ENCODE measurements at places on chromosomes 6 and 20.

DNA sequence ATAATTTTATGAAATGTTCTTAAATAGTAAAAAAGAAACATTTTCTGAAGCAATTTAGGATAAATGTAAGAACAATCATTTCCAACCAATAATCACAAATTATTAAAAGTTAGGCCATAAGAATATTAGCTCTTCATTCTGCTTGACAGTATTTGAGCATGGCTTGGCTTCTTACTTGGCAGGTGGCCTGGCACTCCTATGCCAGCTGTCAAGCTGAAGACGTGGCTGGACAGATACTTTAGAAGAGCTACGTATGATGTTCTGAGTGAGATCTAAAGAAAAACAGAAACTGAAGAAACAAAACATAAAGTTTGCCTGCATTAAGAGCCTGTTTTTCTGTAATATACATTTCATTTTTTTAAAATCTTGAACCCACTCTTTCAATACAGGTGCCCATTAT is 438.9 kb downstream of the GRIK2 start:
- DNase-seq, result no peak

DNA sequence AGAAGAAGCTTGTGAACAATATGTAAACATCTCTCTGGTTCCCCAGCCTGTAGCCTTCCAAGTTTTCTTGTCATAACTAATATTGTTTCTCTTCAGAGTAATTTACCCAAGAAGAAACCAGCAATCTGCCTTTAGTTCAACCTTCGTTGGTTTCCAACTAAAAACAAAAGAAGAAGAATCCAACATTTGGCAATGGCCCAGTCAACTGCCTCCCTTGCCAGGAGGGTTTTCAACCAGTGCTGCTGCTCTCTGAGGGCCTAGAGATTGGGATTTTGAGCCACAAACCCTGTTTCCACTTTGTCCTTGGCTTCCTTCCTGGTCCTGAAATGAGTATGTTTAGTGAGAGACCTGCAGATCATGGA is 395.8 kb upstream of the CNR1 start:
- DNase-seq, result no peak

DNA sequence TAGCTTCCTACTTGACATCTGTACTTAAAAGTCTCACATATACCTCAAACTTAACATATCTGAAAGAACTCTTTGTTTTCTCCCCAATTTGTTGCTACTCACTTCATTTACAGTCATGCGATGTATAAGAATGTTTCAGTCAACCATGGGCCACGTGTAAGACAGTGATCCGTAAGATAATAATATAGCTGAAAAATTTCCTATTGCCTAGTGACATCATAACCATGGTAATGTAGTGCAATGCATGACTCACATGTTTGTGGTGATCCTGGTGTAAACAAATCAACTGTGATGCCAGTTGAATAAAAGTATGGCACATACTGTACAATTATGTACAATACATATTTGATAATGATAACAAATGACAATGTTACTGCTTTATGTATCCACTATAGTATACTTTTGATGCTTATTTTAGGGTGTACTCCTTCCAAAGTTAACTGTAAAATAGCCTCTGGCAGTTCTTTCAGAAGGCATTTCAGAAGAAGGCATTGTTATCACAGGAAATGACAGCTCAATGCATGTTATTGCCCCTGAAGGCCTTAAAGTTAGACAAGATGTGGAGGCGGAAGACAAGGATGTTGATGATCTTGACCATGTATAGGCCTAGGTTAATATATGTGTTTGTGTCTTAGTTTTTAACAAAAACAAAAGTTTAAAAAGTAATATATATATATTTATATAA is 579.0 kb downstream of the EPHA7 start:
- DNase-seq, result no peak

GRCh38 chr6:35500782-35501181 is 3.9 kb upstream of the TEAD3 start:
- no peak for DNase-seq

DNA sequence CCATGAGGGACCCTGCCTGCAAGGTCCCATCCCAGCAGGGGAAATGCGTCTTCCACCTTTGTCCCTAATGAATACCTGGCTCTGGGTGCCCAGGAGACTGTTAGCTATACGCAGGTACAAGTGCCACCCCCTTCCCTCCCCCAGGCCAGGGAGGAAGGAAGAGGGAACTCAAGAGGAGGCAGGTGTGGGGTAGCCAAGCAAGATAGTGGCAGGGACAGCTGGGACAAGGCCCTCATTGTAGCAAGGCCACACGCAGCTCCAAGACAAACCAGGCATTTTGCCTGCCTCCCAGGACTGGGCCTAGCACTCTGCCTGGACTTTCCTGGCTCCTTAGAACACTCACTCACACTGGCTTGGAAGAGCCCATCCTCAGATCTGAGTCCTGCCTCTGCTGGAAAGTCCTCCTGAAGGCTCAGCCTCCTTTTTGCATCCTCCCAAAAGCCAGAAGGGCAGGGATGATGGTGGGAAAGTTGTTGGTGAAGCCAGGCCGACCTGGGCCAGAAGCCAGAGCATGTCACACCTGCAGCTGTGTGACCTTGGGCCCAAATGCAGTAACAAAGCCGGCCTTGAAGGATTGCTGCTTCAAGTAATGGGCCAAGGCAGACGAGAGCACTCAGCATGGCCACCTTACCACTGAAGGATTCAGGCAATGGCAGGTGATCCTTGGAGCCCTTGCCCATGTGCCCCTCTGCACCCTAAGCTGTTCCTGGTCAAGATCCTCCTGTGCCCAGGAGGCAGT is 27.7 kb downstream of the SNPH start:
- DNase-seq, result no peak

DNA sequence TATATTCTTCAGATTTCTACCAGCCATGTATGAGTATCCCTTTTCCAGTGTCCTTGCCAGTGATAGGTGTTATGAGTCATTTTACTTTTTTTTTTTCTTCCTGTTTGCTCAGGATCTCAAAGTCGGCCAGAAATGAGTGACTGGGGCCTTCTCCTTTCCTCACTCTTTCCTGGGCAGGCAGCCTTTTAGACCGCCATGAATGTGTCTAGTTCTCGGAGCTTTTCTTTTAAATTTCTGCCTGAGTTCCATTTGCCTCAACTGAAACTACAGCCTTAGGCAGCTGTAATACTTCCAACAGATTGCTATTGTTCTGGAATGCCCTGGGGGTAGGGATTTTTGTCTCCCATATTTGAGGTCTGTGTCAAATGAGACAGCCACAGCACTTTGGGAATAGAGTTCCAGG is 83.7 kb downstream of the STXBP5 start:
- DNase-seq, result no peak

GRCh38 chr6:64146094-64146493 is 510.5 kb downstream of the PHF3 start:
- DNase-seq, result no peak

DNA sequence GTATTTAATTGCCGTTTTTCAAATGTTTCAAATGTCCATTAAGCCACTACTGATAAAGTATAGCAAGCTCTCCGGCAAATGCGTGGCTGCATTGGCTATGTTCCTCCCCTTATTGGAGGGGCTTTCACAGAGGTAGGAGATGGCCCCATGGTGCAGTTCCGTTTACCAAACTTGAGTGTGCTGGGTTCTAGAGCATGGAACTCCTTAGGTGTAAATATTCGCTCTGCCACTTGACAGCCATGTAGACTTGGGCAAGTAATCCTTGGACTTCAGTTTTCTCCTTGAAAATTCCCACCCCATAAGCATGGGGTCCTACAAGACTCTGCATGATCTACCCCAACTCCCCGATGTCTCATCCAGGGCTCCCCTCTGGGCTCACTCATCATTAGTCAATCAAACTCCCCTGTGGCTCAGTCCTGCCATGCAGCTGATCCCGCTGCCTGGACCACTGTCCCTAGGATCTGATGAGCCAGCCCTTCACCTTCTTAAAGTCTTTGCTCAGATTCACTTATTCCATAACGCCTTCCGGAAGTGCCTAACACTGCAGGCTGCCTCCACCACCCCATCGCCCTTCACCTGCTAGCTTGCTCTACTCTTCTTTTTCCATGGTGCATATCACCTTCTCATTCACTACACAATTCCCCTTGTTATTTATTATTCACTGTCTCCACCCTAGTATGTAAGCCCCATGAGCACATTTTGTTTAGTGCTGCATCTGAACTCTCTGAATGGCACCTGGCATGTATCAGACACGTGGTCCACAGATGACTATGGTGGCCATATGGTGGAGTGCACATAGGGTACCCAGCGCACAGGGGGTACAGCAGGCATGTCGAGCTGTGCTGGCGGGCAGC is 18.8 kb downstream of the PRR18 start:
- DNase-seq, result no peak

DNA sequence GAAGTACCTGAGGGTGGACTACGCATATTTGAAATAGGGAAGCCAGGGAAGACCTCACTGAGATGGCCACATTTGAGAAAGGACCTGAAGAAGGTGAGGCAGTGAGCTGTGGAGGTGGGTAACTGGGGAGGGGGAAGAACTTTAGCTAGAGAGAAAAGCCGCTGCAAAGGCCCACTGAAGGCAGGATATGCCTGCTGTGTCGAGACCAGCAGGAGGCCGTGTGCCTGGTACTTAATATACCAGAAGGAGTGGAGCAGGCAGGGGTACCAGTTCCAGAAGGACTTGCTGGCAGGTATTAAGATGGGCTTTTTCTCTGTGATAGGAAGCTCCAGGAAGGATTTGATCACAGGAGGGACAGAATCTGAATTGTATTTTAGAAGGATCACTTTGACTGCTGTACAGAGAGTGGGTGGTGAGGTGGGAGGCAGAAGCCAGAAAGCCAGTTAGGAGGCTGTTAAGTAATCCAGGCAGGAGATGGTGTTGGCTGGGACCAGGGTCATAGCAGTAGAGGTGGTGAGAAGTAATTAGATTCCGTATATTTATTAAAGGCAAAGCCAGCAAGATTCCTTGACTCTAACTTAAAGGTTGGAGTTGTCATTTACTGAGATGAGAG is 54.2 kb upstream of the FANCE start:
- no peak for DNase-seq

DNA sequence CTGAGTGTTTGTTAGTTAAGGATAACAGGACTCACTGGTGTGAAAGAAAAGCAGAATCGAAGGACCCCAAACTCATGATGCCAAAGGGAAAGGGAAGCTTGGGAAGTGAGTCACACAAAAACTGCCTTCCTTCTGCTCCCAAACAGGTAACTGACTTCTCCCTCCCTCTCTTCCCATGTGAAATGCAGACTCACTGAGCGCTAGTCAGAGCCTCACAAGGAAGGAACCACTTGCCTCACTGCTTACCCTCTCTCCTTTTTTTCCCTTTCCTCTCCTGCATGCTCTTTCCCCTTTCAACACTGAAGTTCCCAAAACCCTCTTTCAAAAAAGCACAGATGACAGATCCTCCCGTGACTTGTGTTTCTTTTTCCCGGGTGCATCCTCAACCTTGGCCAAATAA is 56.4 kb downstream of the LYRM4 start:
- DNase-seq, result no peak

DNA sequence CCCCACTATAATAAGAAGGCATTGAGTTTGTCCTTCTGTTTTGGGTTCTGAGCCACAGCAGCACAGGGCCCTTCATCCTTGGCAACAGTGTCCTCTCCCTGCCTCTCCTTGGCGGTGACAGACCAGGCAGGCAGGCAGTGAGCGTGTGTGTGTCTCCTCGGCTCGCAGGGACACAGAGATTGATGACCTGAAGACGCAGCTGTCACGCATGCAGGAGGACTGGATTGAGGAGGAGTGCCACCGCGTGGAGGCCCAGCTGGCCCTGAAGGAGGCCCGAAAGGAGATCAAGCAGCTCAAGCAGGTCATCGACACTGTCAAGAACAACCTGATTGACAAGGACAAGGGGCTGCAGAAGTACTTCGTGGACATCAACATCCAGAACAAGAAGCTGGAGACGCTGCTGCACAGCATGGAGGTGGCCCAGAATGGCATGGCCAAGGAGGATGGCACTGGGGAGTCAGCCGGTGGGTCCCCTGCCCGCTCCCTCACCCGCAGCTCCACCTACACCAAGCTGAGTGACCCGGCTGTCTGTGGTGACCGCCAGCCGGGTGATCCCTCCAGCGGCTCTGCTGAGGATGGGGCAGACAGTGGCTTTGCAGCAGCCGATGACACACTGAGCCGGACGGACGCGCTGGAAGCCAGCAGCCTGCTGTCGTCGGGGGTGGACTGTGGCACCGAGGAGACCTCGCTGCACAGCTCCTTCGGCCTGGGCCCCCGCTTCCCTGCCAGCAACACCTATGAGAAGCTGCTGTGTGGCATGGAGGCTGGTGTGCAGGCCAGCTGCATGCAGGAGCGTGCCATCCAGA is 24.0 kb downstream of the SDCBP2 start:
- DNase-seq, result no peak

DNA sequence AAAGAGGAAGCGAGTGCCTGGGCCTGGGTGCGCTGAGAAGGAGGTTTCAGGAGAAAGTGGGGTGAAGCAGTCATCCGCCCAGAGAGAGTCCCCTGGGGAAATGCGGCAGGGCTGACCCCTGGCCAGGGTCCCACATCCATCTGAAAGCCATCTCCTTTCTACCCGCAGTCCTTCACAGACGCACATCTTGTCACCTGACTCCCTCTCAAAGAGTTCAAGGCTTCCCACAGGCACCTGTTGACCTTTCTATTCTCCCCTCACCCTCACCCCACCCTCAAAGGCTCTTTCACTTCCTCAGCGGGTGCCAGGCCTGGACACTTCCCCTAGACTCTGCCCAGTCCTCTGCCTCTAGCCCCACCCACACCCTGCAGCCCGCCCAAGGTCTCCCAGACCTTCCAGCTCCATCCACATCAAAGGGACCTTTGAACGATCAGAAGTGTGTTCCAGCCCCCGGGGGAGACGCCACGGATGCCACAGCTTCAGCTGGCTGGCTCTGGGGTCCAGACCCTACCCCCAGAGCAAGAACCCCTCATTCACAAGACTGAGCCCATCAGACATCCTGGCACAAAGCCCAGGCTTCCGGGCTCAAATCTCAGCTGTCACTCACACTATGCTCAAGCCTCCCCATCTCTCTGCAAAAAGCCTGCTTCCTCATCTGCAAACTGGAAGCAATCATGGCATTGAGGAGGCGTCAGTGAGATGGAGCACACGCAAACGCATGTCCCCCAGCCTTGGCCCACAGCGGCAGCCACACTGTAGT is 2.1 kb downstream of the CTSZ start:
- no peak for DNase-seq

DNA sequence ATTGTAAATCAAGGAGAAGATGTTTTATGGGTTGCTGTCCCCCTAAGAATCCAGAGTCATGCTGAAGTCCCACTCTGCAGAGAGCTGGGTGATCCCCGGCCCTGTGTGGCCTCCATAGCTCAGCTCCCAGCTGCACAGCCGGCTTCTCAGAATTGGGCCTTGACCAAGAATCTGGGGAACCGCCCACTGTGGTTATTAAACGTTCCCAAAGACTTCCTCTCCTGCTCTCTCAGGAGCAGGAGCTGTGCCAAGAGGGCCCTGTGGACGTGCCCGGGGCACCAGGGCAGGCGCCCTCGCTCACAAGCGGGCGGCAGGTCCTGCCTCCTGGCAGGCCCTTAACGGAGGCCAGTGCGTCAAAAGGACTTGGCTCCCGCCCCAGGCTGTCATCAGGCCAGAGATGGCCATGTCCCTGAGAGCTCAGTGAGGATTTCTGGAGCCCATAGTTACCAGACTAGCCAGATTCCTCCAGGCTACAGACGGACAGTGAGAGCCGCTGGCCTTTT is 30.4 kb downstream of the ZC3H12D start:
- peak; percentile 63 for DNase-seq

All from fibroblast of skin of left quadriceps (primary cell).